ENCODE measurements at places on chromosomes 11 and 22.

GRCh38 chr11:60502221-60502775, 9.7 kb downstream of the MS4A12 start:
- no peak for DNase-seq

- no peak for DNase-seq
Observed at GRCh38 chr11:102891736-102892135, 17.0 kb upstream of the MMP12 start.

DNA sequence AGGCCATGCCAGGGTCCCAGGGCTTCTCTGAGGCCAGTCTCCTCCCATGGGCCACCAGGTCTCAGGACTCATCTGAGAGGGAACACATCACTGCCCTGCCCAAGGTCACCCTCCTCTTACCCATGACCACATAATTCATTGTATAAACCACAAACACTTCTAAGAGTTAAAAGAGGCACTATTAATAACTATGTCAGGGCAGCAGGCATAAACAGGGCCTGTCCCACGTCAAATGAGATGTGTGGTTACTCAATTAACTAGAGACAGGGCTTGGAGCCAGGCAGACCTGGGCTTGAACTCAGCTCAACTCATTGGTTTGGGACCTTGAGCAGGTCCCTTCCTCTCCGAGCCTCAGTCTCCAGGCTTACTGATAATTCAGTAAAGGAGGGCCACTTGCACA, 33.1 kb downstream of the ARAP1 start:
- no peak for DNase-seq

GRCh38 chr11:129375751-129376657, at the start of gene BARX2:
Gene BARX2 (plus strand): TSS chr11:129375848. CDS start chr11:129376036, 188 bp downstream.
- peak; percentile 72 for DNase-seq

GRCh38 chr11:75450826-75451821, 18.1 kb upstream of the KLHL35 start:
- DNase-seq: peak; percentile 17

Data from MCF 10A (cell line).